T follicular helper cell (primary cell): ENCODE measurements at places on chromosomes 1 and 21.
A peak's percentile ranks its signal among the peaks of the same experiment; 100 is the strongest.

DNA sequence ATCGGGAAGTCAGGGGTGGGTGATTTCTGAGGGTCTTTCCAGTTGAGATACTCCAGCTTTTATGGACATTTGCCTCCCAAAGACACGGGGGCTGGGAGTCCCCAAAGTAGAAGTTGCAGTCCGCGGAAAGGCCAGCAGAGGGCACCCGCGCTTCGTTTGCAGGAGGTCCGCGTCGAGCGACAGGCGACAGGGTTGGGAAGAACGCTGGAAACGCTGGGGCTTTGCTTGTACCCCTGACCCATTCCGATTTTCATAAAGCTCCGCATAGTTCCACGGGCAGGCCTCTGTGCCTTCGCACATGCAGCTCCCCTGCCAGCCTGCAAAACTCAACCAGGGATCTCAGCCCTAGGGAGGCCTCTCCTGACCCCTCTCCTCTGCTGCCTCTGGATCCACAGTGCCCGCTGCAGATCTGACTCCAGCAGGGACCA is 44.2 kb upstream of the LAPTM5 start:
- peak; percentile 64 for DNase-seq

DNA sequence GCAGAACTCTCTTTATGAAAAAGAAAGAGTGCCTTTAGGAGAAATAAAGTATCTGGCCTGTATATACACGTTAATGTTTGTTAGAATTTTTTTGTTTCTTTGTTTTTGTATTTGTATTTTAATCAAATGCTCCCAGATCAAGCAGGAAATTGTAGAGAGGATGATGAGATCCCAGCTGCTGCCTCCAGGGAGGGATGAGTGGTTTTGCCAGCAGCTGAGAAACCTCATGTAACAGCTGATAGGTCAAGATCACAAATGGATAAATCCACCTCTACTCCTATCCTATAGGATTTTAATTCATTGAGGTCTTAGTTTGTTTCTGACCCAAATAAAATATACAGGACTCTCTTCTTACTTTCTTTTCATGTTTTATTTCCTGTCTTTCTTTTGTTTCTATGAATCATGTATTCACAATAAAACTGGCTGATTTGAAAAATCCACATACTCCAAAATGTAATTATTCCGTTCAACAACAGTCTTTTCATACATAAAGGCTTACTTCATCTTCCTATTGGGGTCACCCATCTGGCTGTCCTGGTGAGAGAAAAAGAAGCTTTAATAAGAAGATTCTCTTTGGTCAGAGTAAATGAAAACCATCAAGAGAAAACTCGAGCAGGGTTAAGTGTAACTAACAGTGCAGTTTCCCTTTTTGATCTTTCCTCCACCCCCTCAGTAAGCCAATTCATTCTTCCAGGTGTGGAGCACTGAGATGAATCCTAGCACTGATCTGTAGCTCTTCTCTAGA is 129.3 kb upstream of the PLPPR5 start:
- DNase-seq: no peak

- no peak for DNase-seq
These were observed 7.4 kb upstream of the INKA2 start for GRCh38 chr1:111746614-111746999.

- DNase-seq: no peak
These were observed 12.1 kb upstream of the MNDA start for GRCh38 chr1:158818975-158819431.

- no peak for DNase-seq
These were observed 42.0 kb upstream of the CLSTN1 start for GRCh38 chr1:9865724-9866123.

DNA sequence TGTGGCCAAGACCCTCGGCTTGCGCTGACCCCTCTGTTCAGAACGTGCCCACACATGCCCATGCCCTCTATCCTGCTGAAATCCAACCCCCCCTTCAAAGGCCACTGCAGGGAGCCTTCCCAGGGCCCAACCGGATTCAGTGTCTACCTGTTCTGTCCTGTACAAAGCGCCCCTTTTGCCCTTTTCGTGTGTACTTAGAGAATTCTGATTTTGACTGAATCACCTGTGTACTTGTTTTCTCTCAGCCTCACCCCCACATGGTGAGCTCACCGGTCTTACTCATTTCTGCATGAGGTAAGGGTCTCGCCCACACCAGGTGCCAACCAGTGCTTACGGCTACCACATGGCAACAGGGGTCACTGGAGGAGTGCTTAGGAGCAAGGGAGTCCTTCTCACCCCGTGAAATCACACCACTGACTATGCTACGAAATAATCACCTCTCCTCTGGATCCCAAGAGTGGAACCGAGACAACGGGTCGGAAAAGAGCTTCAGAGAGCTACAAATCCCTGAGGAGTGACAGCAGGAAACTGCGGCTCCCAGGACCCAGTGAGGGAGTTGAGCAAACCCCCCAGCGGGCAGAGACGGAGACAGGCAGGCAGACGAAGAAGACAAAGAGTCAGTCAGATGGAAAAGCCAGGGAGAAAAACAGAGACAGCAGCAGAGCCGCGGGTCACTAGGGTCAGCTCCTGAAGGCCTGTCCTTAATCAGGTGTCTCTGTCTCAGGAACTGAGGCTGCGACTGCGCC is 2.1 kb upstream of the S100A2 start:
- no peak for DNase-seq

DNA sequence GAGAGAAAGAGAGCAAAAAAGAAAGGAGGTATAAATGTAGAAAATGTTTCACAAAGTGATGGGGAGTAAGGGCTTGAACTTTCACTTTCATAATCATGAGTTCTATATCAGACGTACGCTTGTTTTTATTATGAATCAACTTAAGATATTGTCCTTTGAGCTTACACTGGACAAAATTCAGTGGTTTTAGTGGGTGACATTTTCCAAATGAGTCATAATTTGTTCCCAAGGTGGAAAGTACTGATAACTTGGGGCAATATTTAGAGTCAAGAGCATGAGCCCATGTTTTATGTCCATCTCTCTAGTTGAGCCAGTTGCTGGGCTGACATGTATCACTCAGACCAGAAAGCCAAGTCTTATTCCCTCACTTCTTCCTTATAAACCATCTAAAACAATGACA is 161.6 kb downstream of the CHRM3 start:
- DNase-seq: no peak

DNA sequence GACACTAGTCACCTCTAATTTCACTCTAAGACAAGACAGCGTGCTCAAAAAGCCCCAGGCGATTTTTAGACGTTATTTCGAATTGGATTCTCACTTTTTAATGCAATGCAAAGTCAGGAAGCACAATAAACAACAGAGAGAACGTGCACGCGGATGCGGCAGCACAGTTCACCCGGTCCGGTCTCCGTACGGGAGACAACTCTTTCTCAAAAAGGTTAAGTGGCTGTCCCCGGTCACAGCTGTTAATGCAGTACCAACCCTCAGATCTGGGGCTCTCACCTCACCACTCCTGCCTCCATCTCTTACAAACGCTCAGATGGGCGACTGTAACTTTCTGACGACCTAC is 1.2 kb downstream of the HP1BP3 start:
- no peak for DNase-seq

- no peak for DNase-seq
These were observed 59.9 kb downstream of the ARHGEF16 start for GRCh38 chr1:3514404-3514803.

GRCh38 chr1:20075345-20075744 is 5.4 kb downstream of the PLA2G5 start:
- no peak for DNase-seq
